ENCODE measurements at places on chromosomes 12 and 14. TPM values are rescaled to one million over a fixed set of nuclear protein-coding genes. Genes with fewer than 3 reads are reported as not detected.

Gene REP15
- 0.99 TPM for total RNA-seq

Gene RPL10L
- not detected for total RNA-seq

GRCh38 chr14:53735916-53736315 lies 220.7 kb downstream of the BMP4 start:
- DNase-seq, result no peak

Gene NRXN3
- total RNA-seq, result 0.51 TPM

DNA sequence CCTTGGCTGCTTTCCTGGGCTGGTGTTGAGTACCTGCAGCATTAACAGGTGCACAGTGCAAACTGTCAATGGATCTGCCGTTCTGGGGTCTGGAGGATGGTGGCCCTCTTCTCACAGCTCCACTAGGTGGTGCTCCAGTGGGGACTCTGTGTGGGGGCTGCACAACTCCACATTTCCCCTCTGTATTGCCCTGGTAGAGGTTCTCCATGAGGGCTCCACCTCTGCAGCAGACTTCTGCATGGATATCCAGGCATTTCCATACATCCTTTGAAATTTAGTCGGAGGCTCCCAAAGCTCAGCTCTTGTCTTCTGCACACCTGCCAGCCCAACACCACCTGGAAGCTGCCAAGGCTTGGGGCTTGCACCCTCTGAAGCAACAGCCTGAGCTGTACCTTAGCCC lies 198.6 kb downstream of the GXYLT1 start:
- DNase-seq, result no peak

DNA sequence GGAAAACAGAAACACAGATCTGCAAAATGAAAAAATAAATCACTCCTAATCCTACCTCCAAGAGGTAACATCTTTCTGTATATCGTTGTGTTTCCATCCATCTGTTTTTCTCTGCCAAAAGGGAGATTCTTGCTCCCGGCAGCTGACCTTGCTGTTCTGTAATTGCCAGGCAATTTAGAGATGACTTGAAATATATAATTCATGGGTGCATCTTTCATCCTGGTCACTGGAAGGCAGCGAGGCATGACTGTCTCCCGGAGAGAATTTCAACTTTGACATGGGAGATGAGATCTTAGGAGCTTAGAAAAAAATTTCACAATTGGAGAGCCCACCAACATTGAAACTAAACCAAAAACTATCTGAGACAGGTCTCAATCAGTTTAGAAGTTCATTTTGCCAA lies 53.0 kb downstream of the WSCD2 start:
- no peak for DNase-seq

GRCh38 chr12:103441437-103442181 lies 54.2 kb downstream of the C12orf42 start:
- DNase-seq, result no peak

DNA sequence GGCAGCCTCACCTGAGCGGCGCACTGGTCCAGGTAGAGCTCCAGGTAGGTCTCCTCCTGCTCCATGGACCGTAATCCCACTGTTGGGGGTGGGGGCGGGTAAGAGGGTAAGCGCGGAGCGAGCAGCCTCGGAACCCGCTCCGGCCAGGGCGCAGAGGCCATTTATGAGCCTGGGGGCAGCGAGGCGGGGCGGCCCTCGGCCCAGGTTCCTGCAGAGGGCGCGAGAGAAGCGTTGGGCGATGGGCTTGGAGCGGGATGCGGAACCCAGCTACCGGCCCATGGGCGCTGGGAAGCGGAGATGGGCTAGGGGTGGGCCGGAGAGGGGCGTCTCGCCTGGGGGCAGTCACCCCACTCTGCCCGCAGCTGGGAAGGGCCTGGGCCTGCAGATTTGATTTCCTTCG lies at the start of gene TBPL2:
TBPL2 (minus strand) TSS at position 232 of the 400 bp plus-strand sequence; CDS start at position 65, 167 bp downstream.
- DNase-seq, result no peak

GRCh38 chr14:97517566-97518234 lies 720.5 kb downstream of the VRK1 start:
- DNase-seq, result no peak

DNA sequence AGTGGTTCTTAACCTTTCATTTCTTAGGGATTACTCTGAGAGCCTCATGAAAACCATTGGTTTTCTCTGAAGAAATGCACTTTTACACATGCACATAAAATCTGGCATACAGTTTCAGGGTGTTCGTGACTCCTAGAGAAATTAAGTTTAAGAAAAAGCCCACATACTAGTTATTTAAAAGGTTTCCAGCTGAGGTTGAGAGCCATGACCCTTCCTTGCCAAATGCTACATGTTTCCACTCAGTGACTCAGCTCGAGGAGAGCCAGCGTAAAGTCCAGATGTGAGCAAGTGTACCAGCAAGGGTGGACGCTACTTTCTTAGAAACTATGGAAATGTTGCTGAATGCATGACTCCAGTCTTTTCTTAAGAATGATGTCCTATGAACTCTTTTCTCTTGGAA lies 42.7 kb upstream of the FLRT2 start:
- peak; percentile 66 for DNase-seq

Gene RAPGEF3
- total RNA-seq, result 2.8 TPM

DNA sequence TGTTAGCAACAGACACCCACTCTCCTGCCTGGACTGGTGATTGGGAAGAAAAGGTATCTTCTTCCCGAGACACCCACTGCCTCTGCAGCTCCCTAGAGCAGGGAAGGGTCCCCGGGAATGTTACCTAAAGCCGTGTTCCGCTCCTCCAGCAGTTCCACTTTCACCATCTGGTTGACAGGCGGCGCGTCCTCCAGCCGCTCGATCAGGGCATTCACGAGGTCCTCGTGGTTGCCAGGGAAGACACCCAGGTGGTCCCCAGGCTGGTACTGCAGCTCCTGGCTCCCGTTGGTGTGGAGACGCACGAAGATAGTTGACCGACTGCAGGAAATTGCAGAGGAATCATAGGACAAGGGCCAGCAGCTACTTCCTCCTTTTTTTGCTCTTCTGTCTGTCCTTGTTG lies 44.2 kb upstream of the FBXO21 start:
- no peak for DNase-seq

Gene SDSL
- 12.4 TPM for total RNA-seq

- no peak for DNase-seq
Measured at GRCh38 chr12:93243382-93243688, 134.4 kb upstream of the NUDT4 start.

GRCh38 chr14:104598910-104599273 lies 5.7 kb downstream of the TMEM179 start:
- DNase-seq, result no peak

DNA sequence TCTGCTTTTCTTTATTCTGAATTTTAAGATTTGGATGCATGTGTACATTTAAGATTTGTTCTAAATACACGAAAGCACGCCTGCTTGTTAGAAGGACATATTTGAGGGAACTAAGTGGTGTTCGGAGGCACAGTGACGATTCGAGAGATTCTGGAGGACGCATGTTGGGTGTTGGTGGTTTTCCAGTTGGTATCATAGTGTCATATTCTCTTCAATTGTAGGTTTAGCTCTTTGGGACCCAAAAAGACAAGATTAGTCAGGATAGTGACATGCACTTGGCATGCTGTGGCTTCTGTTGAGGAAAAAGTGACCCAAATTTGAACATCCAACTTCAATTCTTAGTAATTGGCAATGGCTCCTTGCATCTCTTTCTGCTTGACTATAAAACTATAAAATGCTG lies 30.1 kb downstream of the PRKCH start:
- no peak for DNase-seq

Gene CCDC175
- not detected for total RNA-seq

Gene EML5
- 0.66 TPM for total RNA-seq

Gene PPP1R36
- total RNA-seq, result 1.3 TPM

Gene CFAP251
- total RNA-seq, result 7.9 TPM

Gene SRRM4
- not detected for total RNA-seq
